ENCODE measurements at places on chromosomes 5 and 9.
A peak's percentile ranks its signal among the peaks of the same experiment; 100 is the strongest.

GRCh38 chr5:37859805-37860204 is 20.0 kb upstream of the GDNF start:
- DNase-seq: no peak

DNA sequence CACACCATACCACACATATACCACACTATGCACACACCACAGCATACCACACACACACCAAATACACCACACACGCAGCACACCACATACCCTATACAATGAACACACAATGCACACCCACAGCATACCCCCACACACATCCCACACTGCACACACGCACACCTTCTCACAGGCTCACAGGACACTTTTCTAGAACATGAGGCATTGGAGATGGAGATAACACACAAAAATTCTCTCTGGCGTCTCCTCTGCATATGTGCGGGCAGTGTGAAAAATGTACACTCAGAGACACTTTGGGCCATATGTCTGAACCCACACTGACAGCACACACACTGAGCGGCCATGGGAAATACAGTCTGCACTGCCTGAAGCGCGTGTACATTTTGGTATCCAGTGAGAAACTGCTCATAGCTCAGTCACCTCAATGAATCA is 278.1 kb downstream of the GADD45G start:
- peak; percentile 6 for DNase-seq

DNA sequence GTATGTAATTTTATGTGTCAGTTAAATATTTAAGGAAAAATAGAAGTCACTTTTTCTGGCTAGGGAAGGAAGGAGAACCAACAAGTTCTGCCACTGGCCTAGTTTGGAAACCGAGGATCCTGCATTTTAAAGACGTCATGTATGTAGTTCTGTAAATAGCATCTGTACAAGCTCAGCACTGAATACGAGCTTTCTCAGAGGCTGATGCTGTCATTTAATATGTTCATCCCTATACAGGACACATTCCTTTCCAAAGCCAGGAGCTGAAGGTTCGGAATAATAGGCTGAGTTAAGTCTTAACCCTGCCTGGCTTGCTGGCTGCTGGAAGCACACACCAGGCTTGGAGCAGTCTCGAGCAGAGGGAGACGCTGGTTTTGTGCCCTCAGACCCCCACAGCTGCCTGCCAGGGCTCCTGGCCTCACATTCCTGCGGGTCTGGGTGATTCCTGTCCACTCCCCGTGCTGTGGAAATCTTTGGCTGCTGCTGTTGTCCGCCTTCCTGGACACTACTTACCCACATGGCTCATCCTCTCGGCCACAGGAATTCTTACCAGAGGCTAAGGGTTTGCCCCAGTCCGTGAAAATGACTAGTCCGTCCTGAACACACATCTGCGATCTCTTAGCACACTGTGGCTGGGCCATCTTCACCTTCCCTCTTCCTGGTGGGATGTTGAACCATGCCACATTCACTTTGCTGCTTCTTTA is 36.6 kb downstream of the SLC46A2 start:
- no peak for DNase-seq

GRCh38 chr9:38071470-38072134 is 2.6 kb upstream of the SHB start:
- no peak for DNase-seq
